ENCODE measurements at places on chromosomes 7 and 10.

DNA sequence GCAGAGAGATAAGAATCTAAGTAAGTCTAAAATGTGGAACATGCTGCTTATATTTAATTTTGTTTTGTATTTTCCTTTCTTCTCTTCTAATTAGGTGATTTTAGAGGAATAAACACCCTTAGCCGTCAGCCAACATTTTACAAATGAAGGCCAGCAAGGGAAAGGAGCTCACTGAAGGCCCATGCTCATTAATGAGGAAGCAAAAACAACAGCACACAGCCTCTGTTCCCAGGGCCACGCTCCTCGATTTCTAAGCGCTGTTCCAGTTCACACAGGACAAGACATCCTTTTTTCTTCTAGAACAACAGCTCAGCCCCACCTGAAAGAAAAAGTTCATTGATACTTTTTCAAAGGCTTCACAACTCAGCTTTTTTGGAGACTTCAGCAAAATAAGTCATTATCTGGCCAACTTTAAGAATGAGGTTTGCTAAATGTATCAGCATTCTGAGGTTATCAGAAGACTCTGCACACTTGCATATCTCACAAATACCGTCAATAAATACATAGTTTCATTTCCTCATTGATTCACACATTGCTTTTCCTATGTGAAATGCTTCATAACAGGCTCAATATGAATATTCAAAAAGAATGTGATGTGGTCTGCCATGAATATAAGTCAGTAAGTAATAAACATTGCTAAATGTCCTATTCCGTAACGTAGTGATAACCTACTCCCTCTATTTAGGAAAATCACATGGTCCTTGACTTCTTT, 34.8 kb upstream of the SFMBT2 start:
- no peak for DNase-seq

- no peak for DNase-seq
Observed at GRCh38 chr7:33411020-33411419, 281.7 kb downstream of the BBS9 start.

DNA sequence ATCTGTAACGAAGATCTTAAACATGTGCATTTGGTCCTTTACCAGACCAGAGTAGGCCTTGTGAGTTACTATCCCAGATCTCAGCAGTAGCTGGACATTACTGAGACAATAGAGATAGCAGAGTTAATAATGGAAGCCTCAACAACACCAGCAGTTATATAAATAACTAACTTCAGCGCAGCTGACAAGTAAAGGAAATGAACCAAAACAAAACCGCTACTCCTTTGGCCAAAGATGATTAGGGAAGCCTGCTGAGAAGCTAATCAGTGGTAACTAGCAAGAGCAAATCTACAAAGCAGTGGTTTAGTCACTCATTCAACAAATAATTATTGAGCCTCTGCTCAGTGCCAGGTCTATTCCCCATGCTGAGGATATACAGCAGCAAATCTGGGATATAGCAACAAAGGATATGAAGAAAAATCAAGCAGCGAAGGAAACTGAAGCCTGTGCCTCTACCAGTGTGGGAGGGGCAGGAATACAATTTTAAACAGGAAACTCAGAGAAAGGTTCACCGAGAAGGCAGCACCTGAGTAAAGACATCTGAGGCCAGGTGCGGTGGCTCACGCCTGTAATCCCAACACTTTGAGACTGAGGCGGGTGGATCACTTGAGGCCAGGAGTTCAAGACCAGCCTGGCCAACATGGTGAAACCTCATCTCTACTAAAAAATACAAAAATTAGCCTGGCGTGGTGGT, 103.6 kb downstream of the ELMO1 start:
- DNase-seq: no peak

DNA sequence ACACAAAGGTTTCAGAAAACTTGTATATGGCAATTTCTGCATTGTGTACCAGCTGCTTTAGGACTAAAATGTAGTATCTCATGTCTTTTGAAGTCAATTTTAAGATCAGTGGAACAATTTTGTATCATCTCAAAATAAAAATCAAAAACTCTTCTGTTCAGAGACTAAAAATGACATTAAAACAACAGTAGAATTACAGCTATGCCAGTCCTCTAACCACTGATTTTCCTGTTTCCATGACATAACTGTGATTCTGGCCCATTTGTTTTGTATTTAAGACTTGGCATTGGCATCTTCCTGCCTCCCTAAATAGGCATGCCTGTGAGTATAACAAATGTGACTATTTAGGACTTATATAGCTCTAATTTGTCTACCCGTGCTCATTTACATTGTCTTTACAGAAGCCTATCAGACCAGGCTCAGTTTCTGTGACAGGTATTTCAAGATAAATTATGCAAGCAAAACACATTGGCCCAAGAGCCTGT, 29.1 kb upstream of the VPS41 start:
- no peak for DNase-seq

- no peak for DNase-seq
Observed at GRCh38 chr10:77311186-77311585, 326.4 kb downstream of the KCNMA1 start.

GRCh38 chr10:49512121-49512809, 26.7 kb downstream of the ERCC6 start:
- no peak for DNase-seq

All from stimulated activated CD4-positive, alpha-beta T cell treated with anti-CD3 and anti-CD28 coated beads, Interleukin-1b, Interleukin-23, amount 100 ng/mL, for 48 hours (primary cell).